ENCODE measurements at places on chromosomes 3 and 15.

DNA sequence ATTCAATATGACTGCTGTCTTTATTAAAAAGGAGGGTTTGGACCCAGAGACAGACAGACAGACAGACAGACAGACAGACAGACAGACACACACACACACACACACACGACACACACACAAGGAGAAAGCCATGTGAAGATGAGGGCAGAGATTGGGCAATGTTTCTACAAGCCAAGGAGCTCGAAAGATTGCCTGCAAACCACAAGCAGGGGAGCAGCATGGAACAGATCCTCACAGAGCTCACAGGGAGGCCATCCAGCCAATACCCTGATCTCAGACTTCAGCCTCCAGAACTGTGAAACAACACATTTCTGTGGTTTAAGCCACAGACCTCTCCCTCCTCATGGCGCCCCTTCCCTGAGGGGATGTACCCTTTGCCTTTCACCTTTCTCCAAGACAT, 35.8 kb upstream of the ABHD2 start:
- DNase-seq: no peak

GRCh38 chr15:93238641-93239040, 149.6 kb upstream of the RGMA start:
- no peak for DNase-seq

GRCh38 chr15:92904722-92905571, 4.8 kb downstream of the CHD2 start:
- DNase-seq: no peak

DNA sequence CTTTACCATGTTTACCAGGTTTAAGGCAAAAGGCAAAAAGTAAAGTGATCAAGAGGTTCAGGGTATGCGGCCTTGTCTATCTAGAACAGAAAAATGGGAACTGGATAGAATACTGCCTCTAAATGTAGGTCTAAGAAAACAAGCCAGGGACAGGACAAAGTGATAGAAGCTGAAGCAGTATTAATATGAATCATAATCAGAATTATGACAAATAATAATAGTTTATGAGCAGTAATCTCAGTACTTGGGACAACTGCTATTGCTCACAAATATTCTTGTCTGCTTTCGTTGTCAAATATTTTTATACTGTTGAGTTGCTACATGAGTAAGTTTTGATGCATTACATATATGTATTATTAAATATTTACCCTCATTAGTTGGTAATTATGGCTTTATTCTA, 356.9 kb upstream of the RBMS3 start:
- no peak for DNase-seq

GRCh38 chr15:78204351-78205309, 29.7 kb downstream of the ACSBG1 start:
- no peak for DNase-seq

GRCh38 chr3:138450181-138450580, 15.8 kb downstream of the ESYT3 start:
- no peak for DNase-seq

DNA sequence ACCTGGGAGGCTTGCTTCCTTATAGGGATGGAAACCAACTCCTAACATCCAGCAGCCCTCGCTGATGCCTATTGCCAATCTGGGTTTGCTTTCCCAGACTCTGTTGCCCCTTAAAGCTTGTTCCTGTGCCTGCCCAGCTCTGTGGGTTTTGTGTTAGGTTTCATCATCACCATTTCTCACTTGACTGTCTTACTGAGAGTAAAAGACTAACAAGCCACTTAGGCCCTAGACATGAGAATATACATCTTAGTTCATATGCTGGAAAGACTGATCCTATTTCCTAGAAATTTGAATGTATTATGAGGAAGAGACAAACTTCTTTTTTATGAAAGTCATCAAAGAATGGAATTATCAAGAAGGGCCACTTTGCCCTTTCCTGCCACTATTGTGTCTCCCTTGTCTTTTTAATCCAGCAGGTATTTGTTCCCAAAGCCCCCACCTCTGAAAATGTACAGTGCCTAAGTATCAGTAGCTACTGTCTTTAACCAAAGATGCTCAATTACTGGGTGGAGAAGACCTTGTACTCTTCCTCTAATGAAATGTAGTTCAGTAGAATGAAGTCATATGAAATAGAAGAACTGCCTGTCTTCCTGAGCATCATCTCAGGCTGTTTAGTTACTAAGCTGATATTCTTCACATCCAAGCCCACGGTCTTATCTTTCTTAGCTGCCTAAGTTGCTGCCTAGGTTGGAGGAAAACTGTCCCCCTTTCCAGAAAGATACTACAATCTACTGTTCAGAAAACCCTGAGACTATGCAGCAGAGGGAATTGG, 59.8 kb upstream of the ZPLD1 start:
- no peak for DNase-seq

DNA sequence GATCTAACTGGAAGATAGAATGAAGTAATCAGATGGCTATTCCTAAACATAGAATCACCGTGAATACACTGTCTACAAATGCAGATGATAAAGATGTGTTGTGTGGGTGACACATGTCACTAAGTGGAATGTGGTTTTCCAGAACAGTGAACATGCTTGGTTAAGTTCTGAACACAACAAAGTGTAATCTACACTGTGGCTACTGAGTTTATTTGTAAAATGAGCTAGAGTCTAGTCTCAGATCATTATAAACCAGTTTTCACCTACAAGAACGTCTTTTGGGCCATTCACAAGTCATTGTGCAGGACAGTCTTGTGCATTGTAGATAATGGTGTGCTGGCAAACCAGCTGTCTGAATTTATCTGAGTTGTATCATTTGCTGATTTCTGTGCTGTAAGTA, 35.3 kb downstream of the OXNAD1 start:
- DNase-seq: no peak

DNA sequence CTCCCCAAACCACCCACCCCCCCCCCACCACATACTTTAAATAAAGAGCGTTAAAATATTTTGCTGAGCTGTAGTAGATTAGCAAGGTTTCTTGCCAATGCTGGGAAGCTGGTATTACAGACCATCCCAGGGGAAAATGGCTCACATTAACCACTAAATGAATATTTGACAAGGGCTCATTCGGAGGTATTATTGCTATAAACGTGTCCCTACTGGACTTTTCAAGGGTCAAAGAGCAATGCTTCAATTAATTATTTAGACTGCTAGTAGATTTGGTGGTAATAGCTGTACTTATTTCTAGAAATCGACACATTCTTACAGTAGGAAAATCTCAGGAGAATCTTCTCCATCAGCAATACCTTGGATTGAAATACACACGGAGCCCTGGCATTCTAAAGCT, 5.2 kb downstream of the SOX2 start:
- DNase-seq: no peak

GRCh38 chr3:190058521-190059241, 62.0 kb downstream of the P3H2 start:
- no peak for DNase-seq

- no peak for DNase-seq
These were observed 543 bp downstream of the ARPIN start for GRCh38 chr15:89912145-89912673.

GRCh38 chr3:192128060-192128459, 599.3 kb downstream of the FGF12 start:
- DNase-seq: no peak

DNA sequence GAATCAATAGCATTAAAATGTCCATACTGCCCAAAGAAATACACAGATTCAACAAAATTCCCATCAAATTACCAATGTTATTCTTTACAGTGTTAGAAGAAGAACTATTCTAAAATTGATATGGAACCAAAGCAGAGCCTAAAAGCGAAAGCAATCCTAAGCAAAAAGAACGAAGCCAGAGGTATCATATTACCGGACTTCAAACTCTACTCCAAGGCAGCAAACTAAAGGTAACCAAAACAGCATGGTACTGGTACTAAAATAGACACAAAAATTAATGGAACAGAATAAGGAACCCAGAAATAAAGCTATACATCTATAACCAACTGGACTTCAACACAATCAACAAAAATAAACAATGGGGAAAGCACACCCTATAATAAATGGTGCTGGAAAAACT, 167.5 kb downstream of the ADAMTS9 start:
- no peak for DNase-seq
